Lung (tissue), 17 donors: ENCODE measurements at places on chromosomes 6 and 20. TPM values are rescaled to one million over a fixed set of nuclear protein-coding genes. Genes with fewer than 3 reads are reported as not detected.

The EBF4 gene
- 8.2 TPM for total RNA-seq

The CDH26 gene
- 11.3 TPM for total RNA-seq

The CDC40 gene
- 25.3 TPM for total RNA-seq

- DNase-seq = peak; percentile 76
These were observed 202.2 kb upstream of the CDYL start for GRCh38 chr6:4574007-4574406.

- no peak for DNase-seq
These were observed 13.9 kb upstream of the CITED2 start for GRCh38 chr6:139388384-139388783.

DNA sequence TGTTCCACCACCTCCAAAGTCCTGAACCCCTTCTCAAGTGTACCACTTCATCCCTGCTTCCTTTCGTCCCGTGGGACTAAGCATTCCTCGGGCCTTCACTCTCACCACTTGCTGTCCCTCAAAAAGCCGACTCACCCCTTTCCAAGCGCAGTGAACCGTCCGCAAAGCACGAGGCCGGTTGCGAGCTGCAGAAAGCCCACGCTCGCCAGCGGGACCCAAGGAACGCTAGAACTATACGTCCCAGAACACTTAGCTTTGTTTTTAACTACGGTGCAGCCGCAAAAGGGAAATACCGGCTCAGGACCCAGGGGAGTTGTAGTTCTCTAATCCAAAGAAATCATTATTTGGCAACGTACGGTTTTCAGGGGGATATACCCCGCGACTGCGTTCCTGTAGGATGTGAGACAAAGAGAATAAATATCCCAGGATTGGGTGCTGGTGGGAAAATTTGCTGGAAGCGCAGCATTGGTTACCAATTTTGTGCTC is 416 bp upstream of the POLR1H start:
- DNase-seq = peak; percentile 41

- no peak for DNase-seq
These were observed 63.7 kb upstream of the CCN6 start for GRCh38 chr6:111990214-111990613.

GRCh38 chr6:6402591-6402990 is 82.1 kb upstream of the F13A1 start:
- no peak for DNase-seq

- DNase-seq = no peak
These were observed 238.3 kb downstream of the DOK5 start for GRCh38 chr20:54713727-54714126.

GRCh38 chr20:13525225-13525940 is 113.3 kb downstream of the TASP1 start:
- DNase-seq = no peak
